ENCODE measurements at places on chromosomes 11 and 22.
A peak's percentile ranks its signal among the peaks of the same experiment; 100 is the strongest.

GRCh38 chr11:103279821-103280220, 170.6 kb downstream of the DYNC2H1 start:
- no peak for DNase-seq

- no peak for DNase-seq
Observed at GRCh38 chr11:64127267-64128072, 38.4 kb downstream of the MACROD1 start.

- DNase-seq = no peak
Observed at GRCh38 chr22:44109416-44109815, 71.3 kb upstream of the PARVG start.

GRCh38 chr11:122042981-122043380, 73.0 kb downstream of the BLID start:
- DNase-seq = no peak

- DNase-seq = no peak
Observed at GRCh38 chr11:45385423-45385822, 99.3 kb upstream of the SYT13 start.

- DNase-seq = no peak
Observed at GRCh38 chr22:22520667-22521602, 865 bp upstream of the ZNF280A start.

DNA sequence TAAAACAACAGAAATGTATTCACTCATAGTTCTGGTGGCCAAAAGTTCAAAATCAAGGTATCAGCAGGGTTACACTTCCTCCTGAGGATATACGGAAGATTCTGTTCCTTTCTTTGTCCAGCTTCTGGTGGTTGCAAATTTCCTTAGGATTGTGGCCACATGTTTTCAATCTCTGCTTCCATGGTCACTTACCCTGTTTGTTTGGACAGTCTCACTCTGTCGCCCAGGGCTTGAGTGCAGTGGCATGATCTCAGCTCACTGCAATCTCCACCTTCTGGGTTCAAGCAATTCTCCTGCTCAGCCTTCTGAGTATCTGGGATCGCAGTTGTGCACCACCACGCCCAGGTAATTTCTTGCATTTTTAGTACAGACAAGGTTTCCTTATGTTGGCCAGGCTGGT, 534.3 kb downstream of the KCNA4 start:
- no peak for DNase-seq

- DNase-seq = no peak
Observed at GRCh38 chr11:18295316-18295715, 26.6 kb downstream of the HPS5 start.

DNA sequence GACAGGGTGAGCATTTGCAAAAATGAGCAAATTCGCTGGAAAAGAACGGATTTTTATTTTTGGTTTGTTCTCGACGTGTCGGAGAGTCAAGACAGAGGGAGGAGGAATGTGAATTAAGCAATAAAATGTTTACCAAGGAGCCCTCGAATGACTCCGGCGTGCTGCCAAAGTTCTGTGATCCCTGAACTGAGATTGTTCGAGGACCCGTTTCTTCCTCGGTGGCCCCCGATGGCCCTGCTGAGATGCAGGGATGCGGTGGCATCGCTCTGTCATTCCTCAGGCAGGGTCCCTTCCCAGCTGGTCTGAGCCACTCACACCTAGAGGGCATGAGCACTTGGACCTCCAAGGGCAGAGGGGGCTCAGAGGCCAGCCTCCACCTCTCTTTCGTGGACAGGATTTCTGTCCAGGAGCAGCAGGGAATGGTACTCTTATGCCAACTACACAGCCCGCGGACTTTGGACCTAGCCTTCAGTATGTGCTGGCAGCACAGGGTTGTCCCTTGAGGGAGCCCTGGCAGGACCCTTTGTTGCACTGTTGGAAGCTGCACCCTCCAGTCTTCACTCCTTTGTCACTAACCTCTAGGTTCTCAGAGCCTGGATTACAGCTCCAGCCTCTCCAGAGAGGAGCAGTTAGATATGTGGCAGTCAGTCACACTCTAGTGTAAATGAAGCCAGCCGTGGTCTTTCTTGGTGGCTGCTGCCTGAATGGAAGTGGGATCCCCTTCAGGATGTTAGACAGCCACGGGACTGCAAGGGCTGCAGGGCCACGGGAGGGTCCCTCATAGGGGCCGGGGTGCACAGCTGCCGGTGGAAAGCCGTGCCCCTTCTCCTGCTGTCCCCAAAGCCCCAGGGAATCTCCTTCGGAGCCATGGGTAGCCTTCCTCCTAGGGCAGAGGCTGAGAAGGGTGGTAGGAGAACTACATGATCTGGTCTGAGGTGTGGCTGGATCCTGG, 109.4 kb upstream of the ANO1 start:
- no peak for DNase-seq

DNA sequence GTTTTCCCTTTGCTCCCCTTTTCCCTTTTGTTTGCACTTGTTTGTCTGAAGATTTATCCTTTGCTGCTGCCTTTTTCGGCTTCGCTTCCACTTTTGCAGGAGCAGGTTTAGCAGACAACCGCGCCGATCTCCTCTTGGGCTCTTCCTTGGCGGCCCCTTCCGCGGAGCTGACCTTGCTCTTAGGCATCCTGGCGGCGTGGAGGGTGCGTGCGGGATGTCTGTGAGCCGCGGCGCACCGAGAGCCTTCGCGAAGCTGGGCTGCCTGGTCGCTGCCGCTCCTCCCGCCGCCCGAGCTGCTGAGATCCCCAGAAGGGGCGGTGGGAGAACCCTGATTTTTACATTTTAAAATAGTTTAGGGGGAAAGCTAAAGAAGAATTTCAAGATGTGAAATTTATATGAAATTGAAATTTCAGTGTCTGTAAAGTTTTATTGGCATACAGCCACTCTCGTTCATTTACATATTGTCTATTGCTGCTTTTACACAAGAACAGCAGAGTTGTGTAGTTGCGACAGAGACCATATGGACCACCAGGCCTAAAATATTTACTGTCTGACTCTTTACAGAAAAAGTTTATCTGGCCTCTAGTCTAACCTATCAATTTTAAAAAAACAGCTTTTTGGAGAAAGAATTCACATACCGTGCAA, 105.2 kb upstream of the RRM1 start:
- no peak for DNase-seq

DNA sequence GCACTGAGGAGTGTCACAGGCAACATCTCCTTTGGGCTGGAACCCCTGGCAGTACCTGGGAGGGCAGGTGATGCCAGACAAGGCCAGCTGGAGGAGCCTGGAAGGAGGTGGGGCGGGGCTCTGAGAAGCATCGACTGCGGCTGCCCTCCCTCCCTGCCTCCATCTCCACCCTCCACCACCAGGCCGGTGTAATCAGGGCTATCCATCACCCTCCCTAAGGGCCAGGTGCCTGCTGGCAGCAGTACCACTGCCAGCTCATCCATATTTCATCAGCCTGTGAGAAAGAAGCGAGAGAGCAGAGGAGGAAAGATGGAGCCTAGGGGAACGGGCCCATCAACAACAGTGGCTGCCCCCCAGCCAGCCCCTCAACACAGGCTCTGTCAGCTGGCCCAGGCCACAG, 51.4 kb upstream of the RASD2 start:
- DNase-seq = no peak

DNA sequence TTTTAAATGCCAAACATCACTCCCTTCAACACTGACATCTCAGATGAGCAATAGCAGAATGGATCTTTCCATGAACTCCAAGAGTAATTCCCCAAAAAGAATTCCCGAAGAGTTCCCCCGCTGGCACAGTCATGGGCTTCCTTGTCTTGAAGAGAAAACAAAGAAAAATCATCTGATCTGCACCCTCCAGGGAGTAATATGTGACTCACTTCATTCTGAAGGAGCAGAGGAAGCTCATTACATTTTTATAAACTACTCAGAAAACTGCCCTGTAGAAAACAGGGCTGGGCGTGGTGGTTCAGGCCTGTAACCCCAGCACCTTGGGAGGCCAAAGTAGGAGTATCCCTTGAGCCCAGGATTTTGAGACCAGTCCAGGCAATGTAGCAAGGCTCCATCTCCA, 35.7 kb downstream of the CELSR1 start:
- DNase-seq = peak; percentile 68

GRCh38 chr11:121907379-121907778, 208.6 kb downstream of the BLID start:
- DNase-seq = no peak

DNA sequence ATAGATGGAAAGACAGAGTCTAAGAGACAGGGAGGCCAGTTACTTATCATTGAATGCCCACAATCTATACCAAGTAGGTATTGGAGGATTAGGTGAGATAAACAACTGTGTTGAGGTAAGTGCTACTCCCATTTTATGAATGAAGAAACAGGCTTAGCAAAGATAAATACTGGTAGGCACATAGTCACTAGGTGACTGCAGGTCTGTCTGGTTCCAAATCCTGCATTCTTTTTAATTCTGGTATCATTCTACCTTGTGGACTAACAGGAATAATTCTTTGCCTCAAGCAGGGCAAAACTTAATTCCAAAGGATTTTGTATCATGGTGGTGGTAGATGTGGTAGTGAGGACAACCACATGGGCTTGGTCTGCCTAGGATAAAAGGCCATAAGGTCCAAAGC, 28.4 kb downstream of the RNF169 start:
- no peak for DNase-seq

Measured in cardiac muscle cell (in vitro differentiated cells and primary cell).